ENCODE measurements at places on chromosomes 7 and 10.

GRCh38 chr7:26964156-26964808 lies 99.9 kb upstream of the SKAP2 start:
- no peak for DNase-seq

DNA sequence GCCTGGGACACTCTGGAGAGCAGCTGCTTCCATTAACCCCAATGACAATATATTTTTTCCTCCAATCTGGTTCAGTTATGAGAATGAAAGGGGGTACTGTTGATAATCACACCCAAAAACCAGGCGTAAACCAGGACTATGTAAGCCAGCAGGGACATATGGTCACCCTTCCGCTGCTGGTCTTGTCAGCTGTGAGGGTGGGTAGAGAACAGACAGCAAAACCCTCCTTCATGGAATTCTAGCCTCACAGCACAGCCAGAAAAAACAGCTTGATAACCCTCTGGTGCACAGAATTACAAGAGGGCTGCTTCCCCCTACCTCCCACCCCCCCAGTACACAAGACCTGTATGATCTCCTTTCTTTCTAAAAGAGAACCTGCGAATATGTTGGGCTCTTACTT lies 368.8 kb upstream of the ZMIZ1 start:
- no peak for DNase-seq

- DNase-seq = no peak
Observed at GRCh38 chr10:76080451-76080850, 649.0 kb downstream of the LRMDA start.

DNA sequence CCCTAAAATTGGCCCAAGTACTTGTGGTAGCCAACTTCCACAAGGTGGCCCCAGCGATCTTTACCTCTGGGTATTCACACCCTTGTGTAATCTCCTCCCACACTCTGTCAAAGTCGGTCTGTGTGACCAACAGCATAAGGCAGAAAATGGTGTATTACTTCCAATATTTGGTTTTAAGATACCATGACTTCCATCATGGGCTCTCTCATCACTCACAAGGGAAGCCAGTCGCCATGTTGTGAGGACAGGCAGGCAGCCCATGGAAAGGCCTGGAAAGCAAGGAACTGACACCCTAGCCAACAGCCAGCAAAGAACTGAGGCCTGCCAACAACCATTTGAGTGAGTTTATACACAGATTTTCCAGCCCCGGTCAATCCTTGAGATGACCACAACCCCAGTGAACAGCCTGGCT lies 91.0 kb upstream of the KMT2E start:
- peak; percentile 57 for DNase-seq

- no peak for DNase-seq
Observed at GRCh38 chr10:101939008-101939648, 95.5 kb upstream of the KCNIP2 start.

GRCh38 chr10:3131098-3131497 lies 41.5 kb downstream of the PITRM1 start:
- no peak for DNase-seq

- no peak for DNase-seq
Observed at GRCh38 chr10:72461085-72461484, 106.4 kb upstream of the DNAJB12 start.

- no peak for DNase-seq
Observed at GRCh38 chr7:139827042-139827441, 2.0 kb upstream of the TBXAS1 start.

GRCh38 chr10:986881-987619 lies 1.2 kb upstream of the GTPBP4 start:
- no peak for DNase-seq

- DNase-seq = no peak
Observed at GRCh38 chr7:23106823-23107663, 1.5 kb downstream of the KLHL7 start.

All from stimulated activated CD4-positive, alpha-beta T cell treated with anti-CD3 and anti-CD28 coated beads, Interleukin-4, amount 100 ng/mL, for 48 hours (primary cell).